Vagina (tissue), 2 donors: ENCODE measurements at places on chromosomes 1 and 21.

DNA sequence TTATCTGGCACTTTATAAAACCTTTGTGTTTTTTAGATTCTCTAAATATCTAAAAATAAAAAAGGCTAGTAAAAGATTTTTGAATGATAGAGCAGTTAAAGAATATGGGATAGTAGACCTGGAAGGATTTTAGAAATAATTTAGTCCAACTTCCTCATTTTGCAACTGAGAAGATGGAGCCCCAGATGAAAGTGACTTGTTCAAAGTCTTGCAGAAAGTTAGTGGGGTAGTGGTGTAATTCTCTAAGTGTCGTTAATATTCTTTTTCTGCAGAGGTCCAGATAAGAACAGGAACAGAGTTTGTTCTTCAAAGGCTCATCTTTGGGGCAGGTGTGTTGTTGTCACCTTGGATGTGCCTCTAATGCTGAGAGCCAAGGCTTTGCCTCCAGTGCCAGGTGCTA lies 159.5 kb downstream of the DISC1 start:
- DNase-seq: no peak

- no peak for DNase-seq
Measured at GRCh38 chr1:31753707-31754349, 10.3 kb downstream of the ADGRB2 start.

DNA sequence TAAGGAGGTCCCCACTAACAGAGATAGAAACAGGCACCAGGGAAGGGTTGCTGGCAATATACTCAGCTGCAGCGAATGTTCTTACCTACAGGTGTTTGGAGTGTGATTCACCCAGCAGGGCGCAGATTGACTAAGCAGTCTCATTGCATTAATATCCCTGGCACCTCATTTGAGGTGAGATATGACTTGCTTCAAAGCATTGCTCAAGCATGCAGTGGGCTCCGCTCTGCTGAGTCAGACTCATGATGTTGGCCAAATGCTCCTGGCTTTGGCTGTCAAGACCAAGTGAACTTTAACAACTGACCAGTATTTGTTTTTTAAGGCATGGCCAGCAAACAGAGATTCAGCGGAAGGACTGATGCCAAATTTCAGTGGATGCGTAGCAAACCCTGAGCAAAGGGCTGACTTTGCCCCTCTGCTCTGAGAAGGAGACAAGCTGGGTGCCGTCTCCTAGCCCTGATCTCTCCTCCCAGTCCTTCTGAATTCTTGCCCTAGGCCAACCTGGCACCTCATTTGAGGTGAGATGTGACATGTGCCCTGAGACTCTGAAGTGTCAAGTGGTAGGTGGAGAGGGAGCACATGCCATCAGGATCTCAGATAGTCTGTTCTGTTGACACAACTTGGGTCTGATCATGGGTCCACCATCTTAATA lies 187.1 kb upstream of the COA6 start:
- no peak for DNase-seq

DNA sequence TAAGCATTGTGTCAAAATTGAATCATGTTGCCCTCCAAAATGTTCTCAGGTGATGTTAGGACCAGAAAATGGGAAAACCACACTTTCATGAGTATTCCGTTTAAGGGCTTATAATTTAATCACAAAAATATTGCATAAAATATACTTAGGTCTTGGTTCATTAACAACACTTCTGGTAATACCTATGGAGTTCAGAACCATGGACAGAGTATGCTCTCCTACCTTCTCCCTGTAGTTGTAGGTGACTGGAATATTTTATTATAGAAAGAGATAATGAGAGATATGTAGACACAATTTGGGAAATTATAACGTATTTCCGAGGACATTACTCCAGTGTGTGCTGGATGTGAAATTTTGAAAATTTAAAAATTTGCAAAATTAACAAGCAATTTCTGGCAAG lies 232.5 kb downstream of the NCAM2 start:
- no peak for DNase-seq

DNA sequence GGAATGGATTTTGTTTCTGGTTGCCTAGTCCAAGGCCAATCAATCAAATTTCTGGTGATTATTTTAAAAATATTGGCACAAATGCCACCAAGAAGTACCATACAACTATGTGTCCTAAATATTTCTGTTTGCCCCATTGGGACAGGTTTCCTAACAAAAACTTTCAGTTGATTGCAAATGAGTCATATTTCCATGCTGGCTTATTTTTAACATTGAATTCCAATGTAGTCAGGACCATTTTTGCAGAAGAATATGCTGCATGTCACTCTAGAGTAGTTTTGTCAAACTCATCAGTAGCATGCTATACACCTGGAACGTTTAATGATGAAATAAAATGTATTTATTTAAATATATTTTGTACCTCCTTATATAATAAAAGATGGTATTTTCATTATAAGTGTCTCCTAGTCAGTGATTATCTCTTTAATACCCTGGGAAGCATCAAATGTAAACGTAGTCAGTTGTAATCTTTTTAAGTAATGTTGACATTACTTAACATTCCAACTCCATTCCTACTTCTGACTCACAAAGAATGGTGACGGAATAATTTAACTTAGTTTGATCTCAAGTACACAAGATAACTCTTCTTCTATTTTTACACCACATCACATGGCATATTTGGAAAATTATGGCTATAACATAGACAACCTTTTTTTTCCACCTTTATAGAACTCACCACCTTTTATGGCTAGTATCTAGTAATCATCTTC lies 39.0 kb upstream of the USH2A start:
- no peak for DNase-seq

- no peak for DNase-seq
Measured at GRCh38 chr1:219081943-219082925, 91.4 kb upstream of the LYPLAL1 start.

- no peak for DNase-seq
Measured at GRCh38 chr21:35508139-35508888, 459.2 kb upstream of the RUNX1 start.

DNA sequence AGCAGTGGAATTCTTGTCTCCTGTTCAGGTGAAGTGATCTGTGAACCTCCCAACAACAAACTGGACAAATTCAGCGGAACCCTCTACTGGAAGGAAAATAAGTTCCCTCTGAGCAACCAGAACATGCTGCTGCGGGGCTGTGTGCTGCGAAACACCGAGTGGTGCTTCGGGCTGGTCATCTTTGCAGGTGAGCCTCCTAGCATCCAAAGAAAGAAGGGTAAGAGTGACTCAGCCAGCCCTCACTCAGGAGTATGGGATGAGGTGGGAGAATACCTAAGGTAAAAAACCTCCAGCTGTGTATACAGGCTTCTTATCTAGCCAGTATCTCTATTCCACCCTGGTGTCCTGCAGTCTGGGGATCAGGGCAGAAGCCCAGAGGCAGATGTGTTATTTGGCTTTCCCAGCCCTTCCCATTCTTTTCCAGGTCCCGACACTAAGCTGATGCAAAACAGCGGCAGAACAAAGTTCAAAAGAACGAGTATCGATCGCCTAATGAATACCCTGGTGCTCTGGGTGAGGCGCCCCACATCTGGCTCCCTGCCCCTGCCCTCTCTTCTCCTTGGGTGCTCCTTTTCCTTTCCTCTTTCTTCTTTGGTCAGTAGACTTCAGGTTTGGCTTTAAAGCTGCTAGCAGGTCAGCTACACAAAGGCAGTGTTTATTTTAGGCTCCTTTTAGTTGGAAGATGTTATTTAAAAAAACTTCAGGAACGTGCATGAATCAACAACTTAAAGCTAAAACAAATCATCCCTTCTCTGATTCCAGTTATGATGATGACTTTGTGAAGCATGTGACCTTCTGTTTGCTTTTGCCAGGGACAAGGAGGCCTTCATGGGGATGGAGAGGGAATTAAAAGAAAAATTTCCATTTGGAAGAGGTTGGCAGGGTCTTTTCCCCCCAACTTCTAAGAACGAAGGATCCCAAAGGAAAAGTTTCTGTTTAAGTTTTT lies 9.0 kb downstream of the ATP8B2 start:
- no peak for DNase-seq
